CD4-positive, CD25-positive, alpha-beta regulatory T cell (primary cell): ENCODE measurements at places on chromosomes 13 and 19. TPM values are rescaled to one million over a fixed set of nuclear protein-coding genes. Genes with fewer than 3 reads are reported as not detected.

The ZNF284 gene
- total RNA-seq: 2.3 TPM

The IRS2 gene
- total RNA-seq: 86.7 TPM

The CASP14 gene
- total RNA-seq: not detected

The GPR180 gene
- total RNA-seq: 2.1 TPM

The RYR1 gene
- 4.9 TPM for total RNA-seq

The TBC1D4 gene
- 145 TPM for total RNA-seq

The SCN1B gene
- 2.0 TPM for total RNA-seq

The PPFIA3 gene
- total RNA-seq: 2.6 TPM

The BCAM gene
- not detected for total RNA-seq
